ENCODE measurements at places on chromosomes 11 and 22.

DNA sequence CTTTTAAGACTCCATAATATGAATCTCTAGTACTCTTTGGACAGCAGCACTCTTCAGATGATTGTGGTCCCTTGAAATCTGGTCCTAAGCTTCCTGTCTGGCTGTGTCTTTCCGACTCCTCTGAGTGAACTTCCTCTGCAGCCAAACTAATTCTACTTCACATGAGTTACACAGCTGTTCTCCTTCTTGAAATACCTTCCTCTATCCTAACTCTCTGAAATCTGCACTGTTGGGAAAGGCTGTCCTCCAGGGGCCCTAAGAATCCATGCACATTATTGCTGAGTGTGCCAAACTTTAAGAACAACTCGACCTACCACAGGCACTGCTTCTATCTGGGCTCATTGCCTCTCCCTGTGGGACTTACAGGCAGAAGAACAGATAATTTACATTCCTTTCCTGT lies 217.3 kb upstream of the ARHGAP42 start:
- no peak for DNase-seq

DNA sequence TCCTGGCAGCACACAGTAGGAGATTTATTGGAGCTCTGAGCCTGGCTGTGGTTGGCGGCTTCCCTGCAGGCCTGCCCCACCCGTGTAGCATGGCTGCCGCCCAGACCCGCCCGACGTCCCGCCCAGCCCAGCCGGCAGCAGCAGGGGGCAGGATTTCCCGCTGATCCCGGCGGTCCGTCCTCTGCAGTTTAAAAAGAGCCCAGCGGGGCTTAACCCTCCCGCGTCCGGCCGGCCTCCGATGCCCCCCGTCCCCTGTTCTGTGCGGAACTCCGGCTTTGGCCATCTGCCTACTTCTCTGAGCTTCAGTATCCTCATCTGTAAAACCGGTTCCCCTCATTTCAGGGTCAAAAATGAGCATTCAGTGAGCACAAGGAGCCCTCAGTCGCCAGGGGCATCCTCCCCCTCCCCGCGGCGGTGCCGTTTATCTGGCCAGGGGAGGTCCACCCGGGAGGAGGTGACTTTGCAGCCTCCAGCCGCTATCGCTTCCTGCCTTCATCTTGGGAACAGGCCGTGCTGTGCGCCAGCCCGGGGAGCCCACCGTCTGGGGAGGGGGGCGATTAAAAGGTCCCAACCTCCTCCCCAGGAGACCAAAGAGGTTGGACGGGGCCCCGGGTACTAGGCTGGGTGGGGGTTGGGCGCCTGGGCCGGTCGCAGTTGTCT lies at the start of gene GAS2L1:
Gene GAS2L1, plus strand, starts transcription at position 476 of the 660 bp plus-strand sequence. CDS start 1,456 bp downstream, outside the sequence.
- peak; percentile 93 for DNase-seq

DNA sequence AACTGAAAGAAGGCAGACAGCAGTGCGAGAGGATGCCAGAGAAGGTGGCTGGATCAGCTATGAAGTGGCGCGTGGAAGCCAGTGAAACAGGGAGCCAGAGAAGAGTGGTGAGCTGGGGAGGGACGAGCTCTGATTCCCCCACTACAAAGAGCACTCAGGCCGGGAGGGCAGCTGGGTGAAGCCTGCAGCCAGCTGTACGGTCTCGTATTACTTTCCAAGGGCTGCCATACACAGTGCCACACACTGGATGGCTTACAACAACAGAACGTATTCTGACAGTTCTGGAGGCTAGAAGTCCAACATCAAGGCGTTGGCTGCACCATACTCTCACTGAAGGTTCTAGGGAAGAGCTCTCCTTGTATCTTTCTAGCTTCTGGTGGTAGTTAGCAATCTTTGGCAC lies 47.1 kb upstream of the WNT11 start:
- DNase-seq = no peak

- DNase-seq = no peak
These were observed 530.2 kb downstream of the DLG2 start for GRCh38 chr11:85096939-85097338.

DNA sequence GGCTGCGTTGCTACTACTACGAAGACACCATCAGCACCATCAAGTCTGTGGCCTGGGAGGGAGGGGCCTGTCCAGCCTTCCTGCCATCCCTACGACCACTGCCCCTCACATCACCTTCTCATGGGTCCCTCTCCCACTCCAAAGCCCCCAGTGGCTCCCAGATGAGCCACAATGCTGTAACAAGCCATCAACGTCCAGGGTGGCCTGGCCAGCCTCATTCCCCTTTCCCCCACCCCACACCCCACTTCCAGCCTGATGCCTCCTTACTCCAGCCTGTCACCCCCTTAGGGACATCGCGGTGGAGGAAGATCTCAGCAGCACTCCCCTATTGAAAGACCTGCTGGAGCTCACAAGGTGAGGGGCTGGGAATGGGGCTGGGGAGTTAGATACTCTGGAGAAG lies 14.9 kb downstream of the NCF4 start:
- DNase-seq = no peak

DNA sequence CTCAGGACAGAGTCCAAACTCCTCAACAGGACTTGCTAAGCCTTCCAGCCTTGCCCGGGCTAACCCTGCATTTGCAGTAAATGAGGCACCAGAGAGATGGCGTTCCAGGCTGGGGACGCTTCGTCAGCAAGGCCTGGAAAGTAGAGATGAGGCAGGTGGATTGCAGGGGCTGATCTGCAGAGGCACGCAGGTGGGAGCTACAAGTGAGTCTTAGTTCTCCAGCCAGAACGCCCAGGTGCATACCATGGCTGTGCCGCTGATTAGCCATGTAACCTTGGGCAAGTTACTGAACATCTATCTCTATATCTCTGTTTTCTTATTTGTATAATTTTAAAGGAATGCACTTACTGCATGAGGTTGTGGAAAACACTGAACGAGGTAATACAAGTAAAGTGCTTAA lies 52.7 kb upstream of the BARX2 start:
- DNase-seq = no peak

Measured in left lung (tissue), 14 donors.